ENCODE measurements at places on chromosomes 7 and 10.

DNA sequence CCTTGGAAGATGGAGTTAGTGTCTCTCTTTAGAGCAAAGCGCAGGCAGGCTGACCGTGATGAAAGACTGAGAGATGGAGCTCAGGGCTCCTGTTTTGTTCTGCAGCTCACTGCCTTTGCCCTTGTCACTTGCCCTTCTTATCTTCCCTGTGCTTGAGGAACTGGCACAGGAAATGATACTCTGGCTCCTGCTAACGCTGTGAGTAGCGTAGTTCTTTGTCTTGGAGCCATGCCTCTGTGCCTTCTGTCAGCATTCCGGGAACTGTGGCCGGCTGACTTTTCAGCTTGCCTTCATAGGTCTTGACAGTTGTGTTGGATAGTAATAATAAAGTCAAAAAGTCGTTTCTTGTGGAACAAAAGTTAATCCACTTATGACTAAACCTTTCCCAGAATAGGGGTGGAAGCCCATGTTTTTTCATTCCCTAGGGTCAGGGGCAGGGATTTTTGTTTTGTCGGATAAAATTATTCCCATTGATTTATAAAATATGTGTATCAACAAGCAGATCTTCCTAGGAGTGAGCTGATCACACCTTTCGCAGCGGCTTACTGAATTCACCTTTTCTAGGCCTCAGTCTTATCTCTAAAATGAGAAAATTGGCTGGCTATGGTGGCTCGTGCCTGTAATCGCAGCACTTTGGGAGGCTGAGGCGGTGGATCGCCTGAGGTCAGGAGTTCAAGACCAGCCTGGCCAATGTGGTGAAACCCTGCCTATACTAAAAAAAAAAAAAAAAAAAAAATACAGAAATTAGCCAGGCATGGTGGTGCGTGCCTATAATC, 16.6 kb upstream of the TMEM236 start:
- no peaks in the 10 kb centered on the region for H3K4me1 ChIP-seq
- no peaks in the 10 kb centered on the region for H3K36me3 ChIP-seq
- no peak for DNase-seq
- no peak overlapping the region for H3K4me3 ChIP-seq
- no peaks in the 10 kb centered on the region for H3K27me3 ChIP-seq

GRCh38 chr10:78992333-78992732, 76.4 kb upstream of the ZMIZ1 start:
- peaks cover 2% of the 10 kb centered on the region for H3K27me3 ChIP-seq
- peaks cover 7% of the 10 kb centered on the region for H3K4me1 ChIP-seq
- H3K27ac ChIP-seq = no peak overlapping the region
- no peak overlapping the region for H3K4me3 ChIP-seq
- no peak for DNase-seq
- H3K36me3 ChIP-seq = no peaks in the 10 kb centered on the region

DNA sequence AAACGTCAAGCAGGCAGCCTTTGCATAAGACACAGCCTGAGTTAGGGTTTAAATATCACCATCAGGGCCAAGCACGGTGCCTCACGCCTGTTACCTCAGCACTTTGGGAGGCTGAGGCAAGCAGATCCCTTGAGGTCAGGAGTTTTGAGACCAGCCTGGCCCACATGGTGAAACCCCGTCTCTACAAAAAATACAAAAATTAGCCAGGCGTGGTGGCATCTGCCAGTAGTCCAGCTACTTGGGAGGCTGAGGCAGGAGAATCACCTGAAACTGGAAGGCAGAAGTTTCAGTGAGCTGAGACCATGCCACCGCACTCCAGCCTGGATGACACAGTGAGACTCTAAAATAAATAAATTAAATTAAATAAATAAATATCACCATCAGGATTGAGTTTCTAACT, 33.0 kb downstream of the SRPK2 start:
- no peak for DNase-seq
- no peak overlapping the region for H3K27ac ChIP-seq
- no peak overlapping the region for H3K4me3 ChIP-seq
- no peaks in the 10 kb centered on the region for H3K27me3 ChIP-seq
- peaks cover 45% of the 10 kb centered on the region for H3K4me1 ChIP-seq

GRCh38 chr10:121525251-121526134, 72.8 kb downstream of the FGFR2 start:
- H3K27me3 ChIP-seq = peaks cover 3% of the 10 kb centered on the region
- no peaks in the 10 kb centered on the region for H3K36me3 ChIP-seq
- no peak for DNase-seq
- no peak overlapping the region for H3K27ac ChIP-seq
- H3K4me3 ChIP-seq = no peak overlapping the region

DNA sequence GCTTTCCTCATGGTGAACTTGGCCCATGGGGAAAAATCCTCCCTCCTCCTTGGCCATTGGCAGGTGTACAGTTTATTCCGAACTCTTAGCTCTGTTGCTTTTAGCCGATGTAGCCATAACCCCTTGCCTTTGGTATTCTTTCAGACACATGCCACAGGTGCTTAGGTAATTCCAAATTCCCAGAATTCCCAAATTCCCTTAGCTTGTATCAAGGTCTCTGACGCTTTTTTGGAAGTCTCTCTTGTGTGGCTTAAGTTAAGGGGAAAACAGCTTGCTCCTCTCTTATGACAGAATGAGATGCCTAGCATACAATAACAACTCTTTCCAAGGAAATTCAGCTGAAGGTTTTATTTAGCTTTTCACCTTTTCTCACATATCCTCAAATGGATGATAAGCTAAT, 68.0 kb downstream of the SUGCT start:
- no peak overlapping the region for H3K4me3 ChIP-seq
- no peaks in the 10 kb centered on the region for H3K4me1 ChIP-seq
- H3K36me3 ChIP-seq = no peaks in the 10 kb centered on the region
- peaks cover 11% of the 10 kb centered on the region for H3K27me3 ChIP-seq
- DNase-seq = no peak

DNA sequence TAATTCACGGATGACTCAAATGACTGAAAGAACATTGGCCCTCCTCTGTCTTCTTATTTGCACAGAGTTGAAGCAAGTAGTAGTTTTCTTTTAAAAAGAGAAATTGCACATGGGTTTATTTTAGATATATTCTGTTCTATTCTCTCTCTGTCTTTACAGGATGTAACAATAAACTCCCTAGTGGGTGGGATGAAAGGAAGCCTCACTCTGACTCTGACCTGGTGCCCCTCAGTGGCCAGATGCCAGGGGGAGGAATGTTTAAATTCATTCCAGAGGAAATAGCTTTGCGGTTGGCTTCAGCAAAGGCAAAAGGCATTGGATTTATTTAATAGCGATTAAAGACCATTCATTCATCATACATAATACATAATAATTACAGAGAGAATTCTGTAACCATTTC, 156.4 kb upstream of the MTPN start:
- no peak overlapping the region for H3K4me3 ChIP-seq
- H3K27me3 ChIP-seq = no peaks in the 10 kb centered on the region
- no peak for DNase-seq
- H3K4me1 ChIP-seq = no peaks in the 10 kb centered on the region

GRCh38 chr7:158068853-158069252, 518.8 kb downstream of the PTPRN2 start:
- H3K27ac ChIP-seq = no peak overlapping the region
- no peak overlapping the region for H3K4me3 ChIP-seq
- no peaks in the 10 kb centered on the region for H3K27me3 ChIP-seq
- no peak for DNase-seq
- H3K4me1 ChIP-seq = no peaks in the 10 kb centered on the region
- H3K36me3 ChIP-seq = no peaks in the 10 kb centered on the region

GRCh38 chr10:119595134-119595675, 1.6 kb downstream of the TIAL1 start:
- H3K4me1 ChIP-seq = peaks cover 46% of the 10 kb centered on the region
- no peaks in the 10 kb centered on the region for H3K27me3 ChIP-seq
- peaks cover 28% of the 10 kb centered on the region for H3K36me3 ChIP-seq
- H3K4me3 ChIP-seq = peak overlapping the region; percentile 93
